ENCODE measurements at places on chromosomes 2 and 18.

DNA sequence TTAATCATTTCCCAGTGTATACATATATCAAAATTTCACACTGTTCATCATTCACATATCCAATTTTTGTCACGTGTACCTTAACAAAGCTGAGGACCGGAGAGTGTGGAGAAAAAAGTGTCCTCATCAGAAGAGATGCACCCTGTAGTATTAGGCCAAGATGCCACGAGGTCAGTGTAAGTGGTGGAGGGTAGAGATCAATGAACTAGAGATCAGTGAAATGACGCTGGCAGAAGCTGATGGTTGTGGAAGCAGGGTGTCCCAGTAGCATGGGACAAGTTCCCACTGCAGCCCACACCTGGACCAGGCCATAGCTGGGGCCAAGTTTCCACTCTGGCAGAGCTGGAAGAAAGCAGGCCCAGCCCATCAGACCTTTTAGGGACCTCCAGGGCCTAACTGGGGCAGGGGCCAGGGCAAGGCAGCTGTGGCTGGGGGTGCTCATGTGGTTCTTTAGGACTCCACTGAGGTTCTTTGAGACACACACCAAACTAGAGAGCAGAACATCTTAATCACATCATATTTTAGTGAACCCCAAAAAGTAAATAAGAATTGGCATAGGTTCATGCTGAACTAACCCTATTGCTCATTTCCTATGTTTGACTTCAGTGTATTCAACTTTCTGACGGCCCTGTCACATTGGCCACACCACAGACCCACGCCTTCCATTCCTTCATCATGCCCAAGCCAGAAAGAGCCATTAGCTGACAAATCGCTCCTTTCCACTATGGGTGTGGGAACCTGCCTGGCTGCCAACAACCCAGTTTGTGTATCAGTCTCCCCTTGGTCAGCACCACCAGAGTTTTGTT lies 21.6 kb upstream of the GPR55 start:
- no peak for DNase-seq

DNA sequence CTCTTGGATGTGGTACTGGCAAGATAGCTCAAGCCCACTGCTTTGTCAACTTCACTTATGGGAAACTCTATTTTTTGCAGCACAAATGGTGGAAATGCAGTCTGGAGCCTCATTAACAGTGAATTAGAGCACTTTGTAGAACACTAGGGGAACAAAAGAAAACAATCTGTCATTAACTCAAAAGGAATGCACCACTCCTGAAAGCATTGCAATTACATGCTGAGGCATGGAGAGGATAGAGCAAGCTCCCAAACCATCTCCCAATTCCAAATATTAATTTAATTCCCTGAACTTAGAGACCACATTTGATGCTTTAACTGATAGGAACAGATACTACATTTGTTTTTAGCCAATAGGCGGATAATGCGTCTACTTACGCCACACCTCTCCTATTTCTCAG lies 32.8 kb upstream of the TANC1 start:
- no peak for DNase-seq

GRCh38 chr2:33782395-33783230 lies 183.5 kb upstream of the FAM98A start:
- no peak for DNase-seq

- no peak for DNase-seq
Measured at GRCh38 chr2:134268265-134268664, 14.4 kb downstream of the MGAT5 start.

GRCh38 chr2:219612577-219613286 lies 14.7 kb upstream of the SLC4A3 start:
- DNase-seq = peak; percentile 50

- DNase-seq = no peak
Measured at GRCh38 chr2:3958969-3959368, 255.6 kb downstream of the DCDC2C start.

- DNase-seq = no peak
Measured at GRCh38 chr2:32851777-32852439, 94.8 kb upstream of the LTBP1 start.

DNA sequence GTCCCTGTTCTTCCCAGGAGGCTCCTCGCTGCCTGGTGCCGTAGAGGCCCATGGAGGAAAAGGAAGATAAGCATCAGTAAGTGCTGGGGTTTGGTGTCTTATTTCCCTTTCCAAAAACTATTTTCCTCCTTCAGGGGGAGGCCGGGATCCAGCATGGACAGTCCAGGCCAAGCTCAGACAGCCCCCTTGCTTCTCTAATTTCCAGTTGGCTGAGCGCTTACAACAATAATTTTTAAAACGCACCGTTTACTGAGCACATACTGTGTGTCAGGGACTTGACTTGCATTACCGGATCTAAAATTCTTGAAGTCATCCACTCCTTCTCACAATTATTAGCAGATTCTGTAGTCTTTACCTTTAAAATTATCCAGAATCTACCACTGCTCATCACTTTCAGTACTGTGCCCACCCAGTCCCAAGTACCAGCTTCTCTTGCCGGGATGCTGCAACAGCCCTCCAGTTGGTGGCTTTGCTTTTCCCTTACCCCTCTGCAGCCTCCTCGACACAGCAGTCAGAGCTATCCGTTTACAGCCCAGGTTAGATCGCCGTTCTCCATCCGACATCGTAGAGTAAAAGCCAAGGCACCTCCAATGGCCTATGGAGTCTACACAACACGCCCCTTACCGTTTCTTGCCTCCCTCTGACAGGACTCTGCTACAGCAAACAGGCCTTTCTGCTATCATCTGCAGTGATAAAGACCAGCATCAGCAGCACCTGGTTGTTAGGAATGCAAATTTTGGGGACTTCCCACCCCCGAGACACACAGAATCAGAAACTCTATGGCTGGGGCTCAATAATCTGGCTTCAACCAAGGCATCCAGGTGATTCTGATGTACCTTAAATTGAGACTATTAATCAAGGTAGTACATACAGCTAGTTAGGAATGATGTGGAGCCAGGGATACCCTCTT lies 75.2 kb upstream of the TSPYL6 start:
- DNase-seq = no peak

GRCh38 chr2:187593697-187594096 lies 39.5 kb upstream of the TFPI start:
- DNase-seq = no peak

- no peak for DNase-seq
Measured at GRCh38 chr2:97808816-97809215, 95.4 kb downstream of the ZAP70 start.

DNA sequence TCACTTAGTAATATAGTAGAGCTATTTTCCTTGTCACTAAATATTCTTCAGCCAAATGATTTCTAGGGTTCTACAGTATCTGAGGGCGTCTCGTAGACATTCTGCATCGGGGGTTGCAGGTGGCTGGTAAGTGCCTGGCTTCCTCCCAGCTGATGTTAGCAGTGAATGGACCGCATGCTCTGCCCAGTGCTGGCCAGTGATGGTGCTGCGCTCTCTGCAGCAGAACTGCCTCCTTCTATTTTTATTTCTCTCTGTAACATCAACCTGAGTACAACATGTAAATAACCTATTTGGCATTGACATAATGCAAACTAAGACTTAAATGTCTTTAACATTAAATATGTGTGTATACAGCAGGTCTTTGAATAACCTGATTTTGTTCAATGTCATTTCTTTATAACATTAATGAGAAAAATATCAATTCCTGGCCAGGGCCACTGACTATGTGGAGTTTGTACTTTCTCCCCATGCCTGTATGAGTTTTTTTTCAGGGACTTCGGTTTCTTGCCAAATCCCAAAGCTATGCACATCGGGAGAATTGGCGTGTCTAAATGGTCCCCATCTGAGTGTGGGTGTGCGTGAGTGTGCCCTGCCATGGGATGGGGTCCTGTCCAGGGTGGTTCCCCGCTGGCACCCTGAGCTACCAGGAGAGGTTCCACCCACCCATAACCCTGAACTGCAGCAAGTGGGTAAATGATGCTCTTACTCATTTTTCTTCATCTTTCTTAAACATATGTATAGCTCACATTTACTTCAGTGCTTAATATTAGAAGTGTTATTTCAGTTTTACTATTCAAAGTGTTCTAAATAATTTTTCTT lies 278.2 kb upstream of the EPAS1 start:
- DNase-seq = no peak

DNA sequence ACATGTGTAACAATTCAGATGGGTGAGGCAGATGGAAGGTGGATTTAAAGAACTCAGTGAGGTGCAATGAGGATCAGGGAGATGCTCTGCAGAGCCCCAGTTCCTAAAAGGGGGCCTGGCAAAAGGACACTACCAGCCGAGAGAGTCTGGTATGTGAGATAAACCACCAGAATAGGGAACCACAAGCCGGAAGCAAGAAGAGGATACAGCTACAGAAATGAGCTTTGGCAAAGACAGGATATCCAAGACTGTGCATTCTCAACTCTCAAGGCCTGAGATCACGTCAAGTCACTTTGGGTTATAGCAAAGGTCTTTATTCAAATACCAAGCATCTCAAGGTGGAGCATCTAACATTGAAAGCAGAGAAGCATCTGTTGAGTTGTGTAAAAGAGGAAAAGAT lies 293.5 kb downstream of the ARHGAP15 start:
- peak; percentile 6 for DNase-seq

DNA sequence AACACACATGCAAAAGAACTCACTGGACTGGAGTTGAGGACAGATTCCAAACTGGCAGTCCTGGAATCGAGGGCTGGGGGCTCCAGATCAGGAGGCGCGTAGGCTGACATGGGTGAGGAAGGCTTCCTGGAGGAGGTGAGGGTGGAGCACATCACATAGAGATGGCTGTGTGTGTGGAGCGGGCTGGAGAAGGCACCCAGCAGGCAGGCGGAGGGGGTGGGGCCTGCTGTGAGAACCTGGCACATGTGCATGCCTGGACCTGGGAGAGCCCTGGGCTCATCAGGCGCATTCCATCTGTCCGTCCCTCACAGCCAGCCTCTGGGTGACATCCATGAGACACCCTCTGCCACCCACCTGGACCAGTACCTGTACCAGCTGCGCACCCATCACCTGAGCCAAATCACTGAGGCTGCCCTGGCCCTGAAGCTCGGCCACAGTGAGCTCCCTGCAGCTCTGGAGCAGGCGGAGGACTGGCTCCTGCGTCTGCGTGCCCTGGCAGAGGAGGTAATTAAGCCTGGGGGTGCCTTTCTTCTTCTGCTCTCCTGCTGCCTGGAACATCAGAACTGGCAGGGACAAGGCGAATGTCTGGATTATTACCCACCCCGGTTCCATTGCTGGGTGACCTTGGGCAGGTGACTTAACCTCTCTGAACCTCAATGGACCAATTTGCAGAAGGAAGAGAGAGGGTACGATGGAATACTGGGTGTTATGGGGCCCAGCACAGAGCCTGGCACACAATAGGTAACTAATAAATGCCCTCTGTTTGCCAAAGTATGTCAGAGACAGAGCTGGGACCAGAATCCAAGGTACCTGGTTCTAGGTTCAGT lies 108.3 kb downstream of the DYSF start:
- DNase-seq = no peak

DNA sequence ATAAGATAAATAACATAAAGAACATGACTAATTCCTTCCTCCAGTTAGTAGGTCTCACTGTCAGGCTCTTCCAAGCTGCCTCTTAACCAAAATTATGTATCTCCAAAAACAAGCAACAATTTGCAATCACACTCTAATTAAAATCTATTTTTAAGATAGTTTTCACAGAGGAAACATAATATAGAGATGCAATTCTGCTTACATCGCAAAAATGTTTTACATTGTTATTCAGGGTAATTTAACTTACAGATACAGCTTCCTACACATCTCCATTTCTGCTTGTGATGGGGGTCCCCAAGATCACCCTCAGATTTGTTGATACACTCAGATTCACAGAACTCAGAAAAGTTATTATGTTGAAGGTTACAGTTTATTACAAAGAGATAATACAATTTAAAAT lies 115.5 kb downstream of the DSC3 start:
- DNase-seq = no peak

GRCh38 chr2:108324531-108325255 lies 36.0 kb downstream of the SULT1C2 start:
- no peak for DNase-seq

GRCh38 chr18:54165450-54165849 lies 59.0 kb downstream of the MBD2 start:
- no peak for DNase-seq

GRCh38 chr18:74412116-74412880 lies 44.8 kb downstream of the DIPK1C start:
- no peak for DNase-seq

DNA sequence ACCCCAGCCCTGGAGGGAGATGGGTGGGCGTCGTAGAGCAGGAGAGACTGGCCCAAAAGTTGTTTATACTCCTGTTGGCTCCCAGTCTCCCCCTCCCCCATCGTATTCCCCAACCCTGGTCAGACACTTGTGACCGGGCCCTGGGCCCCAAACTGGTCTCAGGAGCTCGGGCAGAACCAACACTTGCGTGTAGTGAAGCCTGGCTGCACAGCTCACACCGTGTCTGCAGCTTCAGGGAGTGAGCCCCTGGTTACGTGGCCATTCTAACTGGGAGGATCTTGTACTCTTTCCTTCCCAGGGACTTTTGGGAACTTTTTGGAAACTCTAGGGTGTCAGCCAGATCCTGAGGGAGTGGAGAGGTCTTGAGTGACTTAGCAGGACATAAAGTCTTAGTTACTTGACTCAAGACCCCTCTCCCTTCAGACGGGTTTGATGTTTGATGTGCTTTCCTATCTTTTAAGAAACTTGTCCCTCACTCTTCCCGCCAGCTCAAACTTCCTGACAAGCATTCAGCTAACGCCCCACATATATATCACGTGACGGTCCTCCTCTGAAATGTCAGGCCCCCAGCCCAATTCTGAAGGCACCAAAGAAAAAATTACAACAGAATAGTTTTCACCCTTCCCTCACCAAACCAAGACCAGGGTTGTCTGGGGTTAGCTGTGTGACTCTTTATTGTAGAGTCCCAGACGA lies 2.3 kb downstream of the PKDCC start:
- no peak for DNase-seq

- DNase-seq = no peak
Measured at GRCh38 chr2:179850188-179850587, 11.2 kb downstream of the ZNF385B start.

- DNase-seq = no peak
Measured at GRCh38 chr2:207269038-207269437, 103.3 kb upstream of the KLF7 start.

GRCh38 chr2:28607730-28608499 lies 112.1 kb downstream of the PLB1 start:
- no peak for DNase-seq

DNA sequence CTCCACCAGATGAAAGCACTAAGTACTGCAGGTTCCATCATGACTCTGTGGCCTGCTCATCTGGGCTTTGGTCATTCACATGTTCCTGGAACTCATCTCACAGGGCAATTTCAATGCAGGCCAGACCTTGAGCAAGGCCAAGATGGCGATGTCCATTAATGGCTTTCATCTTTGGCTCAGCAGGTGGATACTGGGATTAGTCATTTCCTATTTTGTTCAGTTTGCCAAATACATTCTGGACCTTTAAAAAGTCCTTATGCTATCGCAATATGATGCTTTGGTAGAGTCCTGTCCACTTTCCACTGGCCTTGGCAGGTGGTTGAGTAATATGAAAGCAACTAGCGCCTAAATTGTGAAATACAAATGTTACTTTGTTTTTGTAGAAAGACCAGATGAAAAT lies 170.1 kb upstream of the REV1 start:
- DNase-seq = no peak

- no peak for DNase-seq
Measured at GRCh38 chr18:27411013-27411412, 225.9 kb upstream of the CHST9 start.

All from CD4-positive, alpha-beta T cell treated with Interleukin-4 for 1 hour (primary cell).